ENCODE measurements at places on chromosomes 3 and 15.

DNA sequence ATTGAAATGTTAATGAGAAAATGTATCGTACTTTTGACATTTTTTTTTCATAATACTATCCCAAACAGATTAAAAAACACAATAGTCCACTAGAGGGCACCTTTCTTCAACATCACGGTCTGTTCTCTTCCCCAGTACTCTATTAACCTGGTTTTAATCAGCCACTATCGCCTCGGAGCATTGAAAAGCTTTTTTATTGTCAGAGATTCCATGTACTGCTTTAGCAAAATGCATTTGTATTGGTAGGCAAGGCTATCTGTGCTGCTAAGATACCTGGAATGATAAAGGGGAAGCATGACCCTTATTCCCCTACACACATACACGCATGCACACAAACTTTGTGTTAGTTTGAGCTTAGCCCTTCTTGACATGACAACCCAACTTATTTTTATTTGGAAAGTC lies 160.1 kb upstream of the IL12A start:
- peak; percentile 20 for DNase-seq

- no peak for DNase-seq
Measured at GRCh38 chr15:57310876-57311275, 65.4 kb upstream of the CGNL1 start.

DNA sequence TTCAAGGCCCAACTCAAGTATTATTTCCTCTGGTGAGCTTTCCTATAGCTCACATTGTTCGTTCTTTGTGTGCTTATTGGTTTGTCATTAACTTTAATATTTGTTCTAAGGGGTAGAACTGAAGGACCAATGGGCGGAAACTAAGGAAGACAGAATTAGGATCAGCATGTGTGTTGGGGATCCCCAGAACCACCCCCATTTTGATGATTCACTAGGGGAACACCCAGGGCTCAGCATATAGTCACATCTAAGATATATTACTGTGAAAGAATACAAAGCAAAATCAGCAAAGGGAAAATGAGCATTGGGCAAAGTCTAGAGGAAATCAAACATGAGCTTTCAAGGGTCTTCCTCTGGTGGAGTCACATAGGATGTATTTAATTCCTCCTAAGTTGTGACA lies 76.9 kb downstream of the TIMP4 start:
- DNase-seq: no peak

DNA sequence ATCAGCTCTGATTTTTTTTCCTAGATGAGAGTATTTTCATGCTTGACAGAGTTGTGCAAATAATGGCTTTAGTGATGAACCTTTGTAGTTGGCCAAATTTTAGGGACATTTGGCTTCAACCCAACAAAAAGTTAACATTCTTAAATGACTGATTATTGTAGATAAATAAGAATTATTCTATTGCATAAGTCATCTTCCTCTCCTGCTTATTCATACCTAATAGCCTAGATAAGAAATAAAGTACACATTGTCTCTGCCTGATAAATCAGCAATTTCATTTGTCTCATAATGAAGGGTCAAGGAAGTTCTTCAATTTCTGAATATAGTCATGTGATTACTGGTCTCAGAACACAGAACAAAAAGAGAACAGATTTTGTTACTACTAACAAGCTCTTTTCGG lies 428.9 kb upstream of the IL12A start:
- DNase-seq: no peak

DNA sequence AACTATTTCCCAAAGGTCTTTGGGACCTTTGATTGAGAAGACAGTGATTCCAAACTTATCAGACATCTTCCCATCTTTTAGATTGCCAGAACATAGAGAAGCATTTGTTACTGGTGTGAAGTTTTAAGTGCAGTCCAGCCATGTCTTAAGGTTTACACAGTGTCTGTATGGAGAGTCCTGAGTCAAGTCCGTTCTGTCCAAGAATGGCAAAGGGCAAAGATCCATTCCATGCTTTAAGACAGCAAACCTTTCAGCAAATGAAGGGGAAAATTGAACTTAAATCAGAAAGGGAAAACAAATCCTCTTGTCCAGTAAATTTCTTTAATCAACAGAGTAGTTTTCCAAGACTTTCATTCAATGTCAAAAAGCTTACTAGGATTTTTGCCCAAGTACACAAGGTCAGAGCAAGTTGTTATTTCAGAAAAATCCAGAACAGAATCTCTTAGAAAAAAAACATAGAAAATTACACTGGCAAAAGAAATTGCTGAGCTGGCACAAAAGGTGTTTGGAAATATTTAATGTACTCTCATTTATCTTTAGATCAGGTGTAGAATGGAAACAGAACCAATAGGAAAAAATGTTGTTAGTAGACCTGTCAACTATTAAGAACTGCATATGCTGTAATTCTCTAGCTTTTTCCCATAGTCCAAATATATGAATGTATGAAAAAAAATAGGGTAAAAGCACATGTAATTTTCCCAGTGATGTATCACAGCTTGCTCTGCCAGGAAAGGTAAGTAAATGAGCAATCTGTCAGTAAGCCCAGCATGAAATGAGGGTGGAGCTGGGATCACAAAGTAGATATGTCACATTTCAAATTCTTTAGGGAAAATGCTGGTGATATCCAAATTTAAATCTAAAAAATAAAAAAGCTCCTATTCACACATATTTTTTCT lies 1099.9 kb downstream of the TUSC7 start:
- no peak for DNase-seq

DNA sequence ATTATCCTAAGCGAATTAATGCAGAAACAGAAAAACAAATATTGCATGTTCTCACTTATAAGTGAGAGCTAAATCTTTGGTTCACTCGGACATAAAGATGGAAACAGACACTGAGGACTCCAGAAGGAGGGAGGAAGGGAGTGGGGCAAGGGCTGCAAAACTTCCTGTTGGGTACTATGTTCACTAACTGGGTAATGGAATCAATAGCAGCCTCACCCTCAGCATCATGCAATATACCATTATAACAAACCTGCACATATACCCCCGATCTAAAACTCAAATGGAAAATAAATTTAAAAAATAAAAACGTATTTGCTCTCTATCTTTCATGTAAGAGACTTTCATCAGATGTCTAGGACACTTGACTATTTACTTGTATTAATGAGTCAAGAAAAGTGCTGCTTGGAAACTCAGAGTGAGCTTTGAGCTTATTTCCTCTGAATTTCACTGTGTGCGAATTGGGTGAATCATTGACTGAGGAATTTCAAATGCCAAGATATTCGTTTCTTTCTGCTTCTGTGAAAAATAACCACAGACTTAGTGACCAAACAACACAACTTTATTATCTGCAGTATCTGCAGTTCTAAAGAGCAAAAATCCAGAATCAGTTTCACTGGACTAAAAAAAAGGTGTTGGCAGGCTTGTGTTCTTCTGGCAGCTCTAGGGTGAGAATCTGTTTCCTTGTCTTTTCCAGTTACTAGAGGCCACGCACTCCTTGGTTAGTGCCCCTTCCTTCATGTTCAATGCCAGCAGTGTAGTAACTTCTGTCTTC lies 18.4 kb downstream of the TM4SF18 start:
- no peak for DNase-seq

- DNase-seq: peak; percentile 5
Measured at GRCh38 chr15:63288778-63289378, 11.5 kb downstream of the APH1B start.

DNA sequence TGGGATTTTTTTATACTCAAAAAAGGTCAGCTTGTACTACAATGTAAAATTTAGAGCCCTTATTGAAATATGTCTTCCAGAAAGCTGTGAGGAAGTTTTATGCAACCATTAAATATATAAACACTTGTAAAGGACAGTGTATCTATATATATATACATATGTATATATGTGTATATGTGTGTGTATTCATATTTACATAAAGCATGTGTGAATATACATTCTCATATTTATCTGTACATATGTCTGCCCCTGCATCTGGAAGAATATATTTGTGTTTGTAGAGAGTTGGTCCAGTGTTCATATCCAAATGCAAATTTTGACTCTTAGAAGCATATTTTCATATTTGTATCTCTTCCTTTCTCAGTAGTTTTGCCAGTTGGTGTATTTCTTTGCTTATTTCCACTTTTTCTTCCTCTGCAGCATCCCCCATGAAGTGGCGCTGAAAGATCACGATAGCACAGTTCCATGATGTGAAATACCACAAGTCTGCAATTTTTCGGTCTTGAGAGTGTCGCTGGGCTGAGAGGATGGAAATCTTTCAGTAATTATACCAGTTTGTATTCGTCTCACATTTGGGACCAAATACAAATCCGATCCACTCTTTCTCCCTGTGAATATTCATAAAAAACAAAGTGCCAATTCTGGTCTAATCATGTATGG lies 311.7 kb upstream of the DPH6 start:
- no peak for DNase-seq

DNA sequence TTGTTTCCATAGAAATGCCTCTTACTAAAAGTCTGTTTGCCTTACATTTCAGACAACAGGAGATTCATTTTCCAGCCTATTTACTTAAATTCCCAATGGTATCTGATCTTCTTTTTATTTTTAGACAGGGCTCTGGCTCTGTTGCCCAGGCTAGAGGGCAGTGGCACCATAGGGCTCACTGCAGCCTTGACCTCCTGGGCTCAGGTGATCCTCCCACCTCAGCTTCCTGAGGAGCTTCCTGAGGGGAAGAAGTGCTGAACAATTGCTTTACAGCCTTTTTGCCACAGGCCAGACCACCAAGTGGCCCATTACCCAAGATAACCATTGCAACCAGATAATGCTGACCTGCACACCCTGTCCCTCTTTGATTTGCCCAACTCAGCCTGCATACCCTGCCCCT lies 126.3 kb downstream of the PLCH1 start:
- no peak for DNase-seq

DNA sequence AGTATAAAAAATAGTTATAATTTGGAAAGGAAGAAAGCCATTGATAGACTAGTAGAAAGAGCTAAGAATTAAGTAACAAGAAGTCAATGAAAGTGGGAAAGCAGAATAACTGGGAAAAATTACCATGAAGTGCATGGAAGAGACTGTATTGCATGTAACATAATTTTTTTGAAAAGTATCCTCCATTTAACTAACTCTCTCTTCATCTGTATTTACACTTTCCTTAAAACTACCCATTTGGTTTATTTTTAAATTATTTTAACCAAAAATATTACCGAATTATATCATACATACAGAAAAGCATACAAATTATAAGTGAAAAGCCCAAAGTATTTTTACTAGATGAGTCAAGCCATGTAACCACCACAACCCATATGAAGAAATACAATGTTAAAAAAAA lies 1009.9 kb upstream of the SEMA6D start:
- no peak for DNase-seq

- DNase-seq: peak; percentile 1
Measured at GRCh38 chr3:148202386-148202785, 495.3 kb upstream of the AGTR1 start.

DNA sequence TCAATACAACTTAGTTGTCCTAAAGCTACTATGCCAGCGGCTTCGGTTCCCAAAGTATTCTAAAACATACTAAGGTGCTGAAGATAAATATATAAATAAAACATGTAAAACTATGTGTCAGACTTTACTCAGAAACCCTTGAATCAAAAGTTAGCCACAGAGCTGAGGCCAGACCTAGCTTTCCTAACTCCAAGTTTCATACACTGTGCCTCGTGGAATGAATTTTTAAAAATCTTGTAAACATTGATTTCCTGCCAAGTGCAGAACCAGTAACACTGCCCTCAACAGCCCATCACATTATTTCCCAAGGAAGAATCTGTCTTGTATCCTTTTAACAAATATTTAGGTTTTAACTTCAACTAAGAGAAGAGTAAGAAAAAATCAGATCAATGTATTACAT lies 36.4 kb downstream of the TAMM41 start:
- DNase-seq: no peak

GRCh38 chr3:161322781-161323568 lies 48.3 kb downstream of the SPTSSB start:
- DNase-seq: no peak

- no peak for DNase-seq
Measured at GRCh38 chr3:182215881-182216280, 504.2 kb downstream of the SOX2 start.

DNA sequence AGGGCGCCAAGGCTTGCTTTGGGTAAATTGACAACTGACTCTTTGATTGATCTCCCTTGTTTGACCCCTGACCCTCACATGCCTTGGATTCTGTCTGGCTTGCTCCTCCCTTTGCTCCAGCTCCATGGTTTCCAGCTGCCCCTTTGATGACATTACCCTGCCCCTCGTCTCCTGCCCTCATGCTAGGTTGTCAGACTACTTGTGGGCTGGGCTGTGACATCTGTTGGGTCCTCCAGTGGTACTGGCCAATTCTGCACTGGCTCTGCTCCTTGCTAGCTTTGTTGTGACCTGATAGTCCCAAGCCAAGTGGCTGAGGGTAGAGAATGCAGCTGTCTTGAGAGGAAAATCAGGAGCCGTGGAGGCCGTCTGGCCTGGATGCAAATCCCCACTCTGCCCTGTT lies 6.2 kb downstream of the THSD4 start:
- DNase-seq: no peak

GRCh38 chr3:190059242-190059590 lies 61.5 kb downstream of the P3H2 start:
- no peak for DNase-seq

- no peak for DNase-seq
Measured at GRCh38 chr15:76345880-76346668, 9.5 kb downstream of the ISL2 start.

- DNase-seq: no peak
Measured at GRCh38 chr3:38039101-38039898, at the start of gene DLEC1. TSS of gene DLEC1 (plus strand) at chr3:38039208. CDS start at chr3:38039226, 18 bp downstream.

DNA sequence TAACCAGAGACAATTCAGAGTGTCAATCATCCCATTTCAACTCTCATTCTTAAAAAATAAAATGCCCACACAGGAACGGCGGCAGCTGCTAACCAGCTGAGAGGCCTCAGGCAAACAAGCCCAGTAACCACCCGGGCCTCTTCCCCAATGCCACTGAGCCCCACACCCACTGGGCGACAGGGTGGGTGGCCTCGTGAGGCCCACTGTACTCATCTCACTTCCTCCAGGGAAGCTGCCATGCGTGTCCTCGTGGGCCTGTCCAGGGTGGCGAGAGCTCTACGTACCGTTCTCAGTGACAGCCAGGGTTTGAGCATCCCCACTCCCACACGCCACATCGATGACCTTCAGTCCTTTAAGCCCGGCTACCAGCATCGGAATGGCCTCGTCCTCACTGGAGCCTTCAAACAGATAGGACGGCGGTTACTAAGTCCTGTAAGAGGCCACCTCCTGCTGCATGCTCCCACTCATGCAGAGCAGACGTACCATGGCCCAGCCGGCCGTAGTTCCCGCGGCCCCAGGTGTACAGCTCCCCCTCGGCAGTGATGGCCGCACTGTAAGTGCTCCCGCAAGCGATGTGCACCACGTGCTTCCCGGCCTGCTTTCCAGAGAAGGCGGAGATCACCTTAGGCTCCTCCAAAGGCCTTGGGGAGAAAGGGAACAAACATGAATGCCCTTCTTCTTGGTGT lies 56.5 kb downstream of the HERC2 start:
- no peak for DNase-seq

DNA sequence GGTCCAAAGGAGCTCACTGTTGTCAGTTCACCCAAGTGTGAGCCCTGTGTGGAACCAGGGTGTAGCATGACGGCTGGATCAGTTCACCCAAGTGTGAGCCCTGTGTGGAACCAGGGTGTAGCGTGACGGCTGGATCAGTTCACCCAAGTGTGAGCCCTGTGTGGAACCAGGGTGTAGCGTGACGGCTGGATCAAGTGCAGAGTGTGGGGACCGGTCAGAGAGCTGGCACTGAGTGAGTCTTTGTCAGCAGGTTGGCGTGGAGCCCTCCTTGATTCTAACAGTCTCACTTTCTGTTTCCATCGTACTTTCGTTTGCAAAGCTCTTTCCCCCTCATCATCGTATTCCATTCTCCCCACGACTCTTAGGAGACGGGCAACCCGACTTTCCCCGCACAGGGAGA lies 57.9 kb upstream of the DLG1 start:
- no peak for DNase-seq

GRCh38 chr3:188685789-188686188 lies 486.0 kb upstream of the TPRG1 start:
- DNase-seq: no peak

Measured in GDM1 (cell line).